ENCODE measurements at places on chromosomes 12 and 14.

GRCh38 chr12:22163594-22163993 is 117.6 kb downstream of the CMAS start:
- no peak for DNase-seq

DNA sequence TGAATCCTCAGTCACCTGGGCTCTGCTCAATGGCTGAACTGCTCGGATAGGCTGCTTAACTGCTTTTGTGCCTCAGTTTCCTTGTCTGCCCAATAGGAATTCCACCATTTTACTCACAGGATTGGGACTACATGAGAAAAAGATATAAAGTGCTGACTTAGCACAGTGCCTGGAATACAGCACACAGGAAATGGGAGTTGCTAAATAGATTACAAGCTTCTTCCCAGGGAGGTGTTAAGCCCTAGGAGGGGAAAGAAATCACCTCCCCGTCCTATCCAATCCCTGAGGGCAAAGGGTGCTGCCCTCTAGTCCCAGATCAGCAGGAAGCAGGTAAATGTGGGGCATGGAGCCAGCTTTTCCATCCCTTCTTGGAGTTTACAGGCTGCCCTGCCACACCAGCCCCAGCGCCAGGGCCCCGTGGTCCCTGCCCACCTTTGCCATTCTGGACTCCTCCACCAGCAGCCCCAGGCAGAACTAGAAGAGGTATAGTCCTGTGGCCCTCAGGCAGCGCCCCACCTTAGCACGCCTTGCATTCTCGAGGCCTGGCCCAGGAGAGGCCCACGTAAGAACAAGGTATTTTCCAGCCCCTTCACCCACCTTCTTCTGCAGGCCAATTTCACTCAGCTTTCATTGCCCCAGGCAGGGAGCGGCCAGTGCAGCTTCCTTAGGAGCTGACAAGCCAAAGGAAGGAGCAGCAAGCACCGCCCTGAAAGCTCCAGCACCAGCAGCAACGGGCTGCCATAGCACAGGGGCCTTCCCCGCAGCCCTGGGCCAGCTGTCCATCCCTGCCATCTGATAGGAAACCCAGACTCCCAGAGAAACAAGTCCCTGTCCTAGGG is 28.8 kb upstream of the RPLP0 start:
- no peak for DNase-seq

DNA sequence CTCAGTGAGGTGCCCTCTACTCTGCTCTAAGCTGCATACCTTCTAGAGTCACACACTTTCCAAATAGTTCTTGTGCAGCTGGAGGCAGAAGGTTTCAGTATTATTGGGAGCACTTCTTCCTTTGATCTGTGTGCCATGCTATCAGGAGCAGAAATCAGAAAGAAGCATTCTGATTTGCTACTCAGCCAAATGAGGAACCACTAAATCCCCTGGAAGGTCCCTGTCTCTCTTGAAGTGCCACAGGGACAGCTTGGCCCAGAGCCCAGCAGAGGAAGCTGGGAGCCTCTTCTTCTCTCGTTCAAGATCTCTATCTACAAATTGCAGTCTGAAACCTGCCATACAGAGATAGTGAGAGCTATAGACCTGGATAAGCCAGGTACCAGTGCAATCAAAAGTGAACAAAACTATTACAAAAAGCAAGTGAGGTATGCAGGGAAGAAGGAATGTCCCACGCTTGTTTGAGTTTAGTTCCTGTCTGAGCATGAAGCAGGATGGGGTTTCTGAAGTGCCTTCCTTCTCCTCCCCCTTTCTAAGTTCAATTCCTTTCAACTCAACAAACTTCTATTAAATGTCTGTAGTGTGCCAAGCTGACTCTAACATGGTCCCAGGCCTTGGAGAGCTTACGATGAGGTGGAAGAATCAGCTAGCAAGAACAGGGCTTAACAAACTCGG is 100.9 kb upstream of the PARP11 start:
- DNase-seq: peak; percentile 50

- no peak for DNase-seq
Observed at GRCh38 chr12:14157088-14157747, 175.8 kb upstream of the GRIN2B start.

DNA sequence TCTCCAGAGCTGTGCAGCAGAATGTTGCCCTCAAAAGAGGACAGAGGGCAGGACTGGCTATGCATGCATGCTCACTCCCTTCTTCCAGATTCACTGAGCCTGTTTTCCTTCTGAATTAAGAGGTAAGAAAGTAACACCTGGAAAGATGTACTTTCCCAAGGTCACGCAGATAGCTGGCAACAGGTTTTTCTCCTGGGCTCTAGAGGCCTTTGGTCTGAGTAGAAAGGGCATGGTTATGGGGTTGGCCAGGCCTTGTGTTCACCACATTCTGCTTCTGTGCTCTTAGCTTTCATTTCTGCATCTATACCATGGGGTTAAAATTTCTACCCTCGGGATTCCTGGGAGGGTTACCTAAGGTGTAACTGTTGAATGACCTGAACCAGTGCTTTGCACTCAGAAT is 57.5 kb downstream of the RASSF3 start:
- DNase-seq: no peak

DNA sequence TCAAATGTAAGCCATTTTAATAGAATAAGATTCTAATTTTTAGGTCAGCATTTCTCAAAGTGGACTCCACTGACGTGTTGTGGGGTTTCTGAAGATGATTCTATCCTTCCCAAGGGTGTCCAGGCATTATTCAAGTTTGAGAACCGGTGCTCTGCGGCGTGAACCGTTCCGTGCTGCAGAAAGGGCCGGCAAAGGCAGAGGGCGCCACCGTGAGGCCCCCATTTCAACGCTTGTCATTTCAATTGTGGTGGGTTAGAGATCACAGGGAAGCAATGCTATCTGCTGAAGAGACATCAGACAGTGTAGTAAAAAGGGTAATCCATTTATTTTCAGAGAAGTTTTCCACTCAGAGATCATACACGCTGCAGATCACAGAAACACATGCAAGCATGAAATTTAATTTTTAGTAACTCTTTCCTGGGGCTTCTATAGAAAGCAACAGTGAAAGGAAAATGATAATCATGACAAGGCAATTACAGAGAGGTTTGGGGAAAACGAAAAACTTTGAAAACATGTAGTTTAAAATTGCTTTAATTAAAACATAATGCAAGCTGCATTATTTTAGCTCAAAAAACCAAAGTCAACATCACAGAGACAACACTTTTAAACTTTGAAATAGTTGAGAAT is 201.7 kb downstream of the EXOC5 start:
- DNase-seq: peak; percentile 59

GRCh38 chr14:103353362-103353761 is 19.3 kb downstream of the EIF5 start:
- DNase-seq: no peak

DNA sequence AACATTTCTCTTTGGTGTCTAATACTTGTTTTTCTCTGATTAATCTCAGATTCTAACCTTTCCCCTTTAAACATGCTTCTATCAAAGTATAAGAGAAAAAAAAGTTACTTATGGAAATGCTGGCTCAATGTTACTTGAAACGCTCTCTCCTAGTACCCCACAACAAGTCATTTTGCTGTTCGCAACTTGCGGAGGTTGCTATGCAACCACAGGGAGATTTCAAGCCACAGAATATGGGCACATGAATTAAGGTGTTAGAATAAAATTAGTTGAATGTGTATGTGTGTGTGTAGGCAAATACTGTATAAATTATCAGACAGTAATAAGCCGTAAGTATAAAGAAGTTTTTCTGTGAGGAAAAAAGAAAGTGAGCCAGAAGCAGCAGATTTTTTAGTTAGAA is 80.6 kb downstream of the CCDC59 start:
- DNase-seq: no peak

DNA sequence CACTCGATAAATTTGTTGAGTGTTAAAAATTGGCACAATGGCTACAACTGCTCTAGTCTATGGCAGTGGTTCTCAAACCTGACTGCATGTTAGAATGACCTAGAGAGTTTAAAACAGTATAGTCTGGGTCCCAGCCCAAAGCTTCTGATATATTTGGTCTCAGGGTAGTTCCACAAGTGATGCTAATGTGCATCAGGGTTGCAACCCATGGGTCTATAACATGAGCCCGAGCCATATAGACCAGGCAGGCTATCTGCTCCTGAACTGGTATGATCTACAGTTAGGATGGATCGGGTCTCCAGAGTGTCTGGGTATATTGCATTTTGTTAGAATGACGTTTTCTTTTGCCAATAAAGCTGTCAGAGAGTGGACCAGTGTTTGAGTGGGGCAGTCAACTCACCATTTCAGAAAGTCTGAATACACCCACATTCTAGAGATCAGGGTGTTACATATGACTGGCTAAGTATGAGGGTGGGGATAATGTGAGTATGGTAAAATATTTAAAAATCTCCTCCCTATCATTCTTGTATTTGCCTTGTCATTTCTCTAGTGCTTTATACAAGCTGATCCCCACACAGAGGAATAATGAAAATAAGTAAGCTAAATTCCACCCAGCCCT is 80.9 kb downstream of the FRMD6 start:
- no peak for DNase-seq

DNA sequence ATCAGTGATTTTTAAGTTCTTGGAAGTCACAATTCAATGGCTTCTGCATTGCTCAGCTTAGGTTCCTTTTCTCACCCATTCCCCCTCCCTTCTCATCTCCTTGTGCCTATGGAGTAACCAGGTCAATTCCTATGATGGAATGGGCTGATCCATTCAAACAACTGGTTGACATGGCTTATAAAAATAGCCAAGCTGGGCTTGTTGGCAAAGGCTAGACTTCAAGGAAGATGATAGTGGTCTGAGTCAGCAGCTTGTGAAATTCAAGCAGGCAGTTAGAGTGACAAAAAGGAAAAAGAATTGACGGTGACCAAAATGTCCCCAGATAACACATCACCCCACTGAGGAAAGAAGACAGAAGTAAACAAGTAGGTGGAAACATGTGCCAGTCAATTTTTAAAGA is 119.9 kb upstream of the PCED1B start:
- DNase-seq: no peak

DNA sequence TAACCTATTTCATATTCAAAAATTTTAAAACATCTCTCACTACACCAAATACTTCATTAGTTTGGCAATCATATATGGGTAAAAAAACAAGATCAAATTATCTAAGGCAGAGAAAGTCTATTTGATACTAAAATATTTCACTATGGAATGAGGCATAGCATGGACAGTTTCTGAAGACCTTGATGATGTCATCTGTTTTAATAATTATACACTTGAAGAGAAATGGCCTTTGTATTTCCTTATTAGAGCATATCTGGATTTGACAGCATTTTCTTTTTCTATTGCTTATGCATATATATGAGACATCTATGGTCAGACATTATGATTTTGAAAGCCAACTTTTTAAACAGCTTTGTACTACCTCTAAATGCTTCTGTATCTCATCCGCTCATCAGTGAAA is 88.6 kb downstream of the DDHD1 start:
- no peak for DNase-seq

- no peak for DNase-seq
Observed at GRCh38 chr12:22350886-22351285, 16.4 kb upstream of the ST8SIA1 start.

- DNase-seq: no peak
Observed at GRCh38 chr14:71497645-71498086, 434.6 kb upstream of the RGS6 start.

DNA sequence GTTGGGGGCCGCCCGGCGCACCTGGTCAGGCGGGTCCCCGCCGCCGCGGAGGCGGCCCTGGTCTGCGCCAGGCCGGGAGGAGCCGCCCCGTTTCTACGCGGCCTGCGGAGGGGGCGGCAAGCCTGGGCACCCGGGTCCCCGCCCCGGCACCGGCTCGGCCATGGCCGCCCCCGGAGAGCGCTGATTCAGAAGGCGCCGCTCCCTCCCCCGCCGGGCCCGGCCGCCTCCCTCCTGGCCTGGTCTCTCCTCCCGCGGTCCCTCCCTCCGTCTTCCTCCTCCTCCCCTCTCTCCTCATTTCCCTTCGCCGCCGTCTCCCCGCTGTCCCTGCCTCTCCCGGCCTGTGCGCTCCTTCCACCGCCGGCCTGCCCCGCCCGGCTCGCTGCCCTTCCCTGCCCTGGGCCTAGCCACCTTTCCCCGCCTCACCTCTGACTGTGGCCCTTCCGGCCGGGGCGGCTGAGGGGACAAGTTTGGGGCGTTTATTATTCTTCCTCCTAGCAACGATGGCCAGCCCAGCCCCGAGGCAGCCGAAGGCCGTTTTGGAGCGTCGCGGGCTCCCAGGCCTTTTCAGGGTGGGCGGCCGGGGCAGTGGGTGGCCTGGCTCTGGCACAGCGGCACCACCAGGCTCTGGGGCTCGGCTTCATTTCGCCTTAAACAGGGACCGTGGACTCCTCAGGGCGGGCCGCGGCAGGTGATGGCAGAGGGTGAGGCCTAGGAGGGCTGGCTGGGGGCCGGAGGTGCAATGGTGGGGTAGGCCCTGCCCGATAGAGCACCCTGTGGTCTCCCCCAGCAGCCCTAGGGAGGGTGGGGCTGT is 768 bp downstream of the CEP170B start:
- DNase-seq: peak; percentile 68

DNA sequence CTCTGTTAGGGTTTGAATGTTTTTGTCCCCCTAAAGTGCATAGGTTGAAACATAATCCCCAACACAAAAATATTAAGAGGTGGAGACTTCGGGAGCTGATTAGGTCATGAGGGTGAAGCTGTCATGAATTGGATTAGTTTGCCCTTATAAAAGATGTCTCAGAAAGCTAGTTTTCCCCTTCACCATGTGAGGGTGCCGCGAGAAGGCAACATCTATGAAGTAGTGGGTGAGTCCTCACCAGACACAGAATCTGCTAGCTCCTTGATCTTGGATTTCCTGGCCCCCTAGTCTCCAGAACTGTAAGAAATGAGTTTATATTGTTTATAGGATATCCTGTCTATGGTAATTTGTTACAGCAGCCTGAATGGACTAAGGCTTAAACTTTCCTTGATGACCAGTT is 301.5 kb upstream of the ATP2B1 start:
- DNase-seq: no peak

DNA sequence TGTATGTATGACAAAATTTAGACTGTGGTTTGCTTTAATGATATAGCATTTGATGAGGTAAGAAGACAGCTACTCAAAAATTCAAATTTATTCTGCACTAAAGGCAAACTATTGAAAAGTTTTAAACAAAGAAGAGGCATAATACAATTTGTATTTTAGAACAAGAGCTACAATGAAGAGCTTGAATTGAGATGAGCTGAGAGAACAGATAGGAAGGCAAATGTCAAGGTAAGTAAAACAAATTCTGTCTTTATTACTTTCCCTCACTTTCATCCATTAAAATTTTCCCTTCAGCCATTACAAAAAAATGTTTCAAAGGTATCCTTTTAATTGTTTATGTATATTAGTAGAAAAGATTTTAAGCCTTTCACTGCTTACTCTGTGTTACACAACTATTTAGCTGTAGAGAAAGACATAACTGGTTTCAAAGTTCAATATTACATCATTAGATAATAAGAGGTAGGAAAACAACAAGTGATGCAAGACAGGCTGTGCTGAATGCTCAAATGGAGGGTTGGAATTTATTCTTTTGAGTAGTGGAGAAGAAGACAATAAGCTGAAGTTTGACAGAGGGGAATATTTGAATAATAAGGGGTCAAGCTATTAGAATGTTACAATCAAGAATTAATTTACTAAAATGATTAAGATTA is 1334.1 kb downstream of the FSCB start:
- DNase-seq: no peak

Data from stimulated activated CD4-positive, alpha-beta T cell treated with anti-CD3 and anti-CD28 coated beads, Interleukin-15, amount 100 ng/mL, for 24 hours (primary cell).